ENCODE measurements at places on chromosomes 7 and 10.

DNA sequence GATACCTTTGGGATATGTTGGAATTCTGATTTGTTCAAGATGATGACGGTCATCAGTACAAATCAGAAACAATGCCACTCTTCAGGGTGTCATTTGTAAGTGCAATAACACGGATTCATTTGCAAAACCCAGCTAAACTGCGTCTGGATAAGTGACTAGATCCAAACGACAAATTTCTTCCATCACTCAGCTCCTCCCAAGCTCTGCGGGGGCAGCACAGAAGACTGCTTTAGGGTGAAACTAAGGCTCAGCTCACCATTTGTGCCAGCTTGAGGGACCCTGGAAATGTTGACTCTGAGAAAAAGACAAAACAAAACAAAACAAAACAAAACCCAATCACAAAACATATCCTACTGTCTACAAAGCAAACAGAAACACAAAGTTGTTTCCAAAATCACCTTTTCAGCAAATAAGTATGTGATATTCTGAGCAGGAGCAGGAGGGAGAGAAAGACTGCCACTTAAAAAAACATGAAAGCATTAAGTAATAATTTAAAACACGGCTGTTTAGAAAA is 8.0 kb downstream of the EVX1 start:
- DNase-seq, result no peak

DNA sequence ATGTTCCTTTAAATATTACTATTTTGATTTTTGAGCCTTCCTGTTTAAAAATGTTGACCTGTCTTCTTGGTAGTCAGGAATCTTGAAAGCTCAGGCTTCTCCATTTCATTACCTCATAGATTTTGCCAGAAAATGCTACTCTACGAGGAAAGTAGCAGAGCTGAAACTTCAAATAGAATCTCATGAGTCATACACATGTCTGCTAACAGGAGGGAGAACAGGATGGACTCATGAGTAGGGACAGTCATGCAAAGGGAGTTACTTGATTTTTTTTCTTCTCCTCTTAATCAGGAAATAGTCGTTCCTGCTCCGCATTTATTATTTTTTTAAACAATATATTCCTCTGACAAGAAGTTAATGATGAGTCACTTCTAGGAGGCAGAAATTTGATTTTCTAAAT is 37.0 kb upstream of the MINDY3 start:
- no peak for DNase-seq

DNA sequence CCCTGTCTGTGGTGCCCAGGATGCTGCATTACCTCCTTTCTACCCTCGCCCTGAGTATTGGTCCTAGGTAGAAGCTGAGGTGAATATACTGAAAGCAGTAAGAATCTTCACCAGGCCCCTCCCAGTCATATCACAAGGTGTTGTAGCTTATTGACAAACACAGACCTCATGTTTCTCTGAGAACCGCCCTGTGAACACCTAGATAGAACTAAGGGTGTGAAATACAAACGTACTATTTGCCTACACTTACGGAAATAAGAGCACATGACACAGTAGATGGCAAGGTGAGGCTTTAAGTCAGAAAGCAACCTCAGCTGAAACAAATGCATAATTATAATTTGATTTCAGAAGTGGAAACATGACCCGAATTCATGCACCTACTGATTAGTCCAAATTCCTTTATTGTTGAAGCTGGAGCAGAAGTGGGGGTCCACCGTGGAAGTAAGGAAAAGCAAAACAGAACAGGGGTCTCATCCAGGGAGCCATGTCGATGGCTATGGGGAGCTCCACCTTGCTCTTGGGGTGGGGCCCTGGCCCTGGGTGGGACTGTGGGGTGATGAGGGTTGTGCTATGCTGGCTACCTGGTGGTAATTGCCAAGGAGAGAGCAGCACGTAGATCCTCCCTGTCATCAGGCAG is at the start of gene NPSR1:
Gene NPSR1 (plus strand): TSS at position 587 of the 637 bp plus-strand sequence. CDS start 195 bp downstream, outside the sequence.
- no peak for DNase-seq

GRCh38 chr10:43816351-43817321 is 168.0 kb upstream of the ZNF32 start:
- DNase-seq, result peak; percentile 94

DNA sequence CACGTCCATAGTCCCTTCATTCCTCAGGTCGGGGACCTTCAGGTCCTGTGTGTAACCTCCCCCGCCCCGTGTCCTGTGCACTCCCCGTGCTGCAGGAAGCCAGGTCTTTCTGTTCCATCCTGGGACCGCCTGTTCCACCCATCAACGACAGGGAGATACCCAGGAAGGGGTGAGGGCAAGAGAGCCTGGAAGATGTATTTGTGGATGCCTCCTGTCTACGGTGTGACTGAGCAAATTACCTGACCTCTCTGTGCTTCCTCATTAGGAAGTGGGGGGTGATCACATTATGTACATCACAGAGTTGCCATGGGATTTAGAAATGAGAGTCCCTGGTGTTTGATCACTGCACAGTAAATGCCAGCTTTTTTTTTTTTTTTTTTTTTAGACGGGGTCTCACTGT is 46.3 kb downstream of the GRID2IP start:
- no peak for DNase-seq

GRCh38 chr10:17237915-17238444 is 9.9 kb downstream of the VIM start:
- no peak for DNase-seq

- no peak for DNase-seq
These were observed 398.4 kb downstream of the PLXNA4 start for GRCh38 chr7:132177708-132178401.

DNA sequence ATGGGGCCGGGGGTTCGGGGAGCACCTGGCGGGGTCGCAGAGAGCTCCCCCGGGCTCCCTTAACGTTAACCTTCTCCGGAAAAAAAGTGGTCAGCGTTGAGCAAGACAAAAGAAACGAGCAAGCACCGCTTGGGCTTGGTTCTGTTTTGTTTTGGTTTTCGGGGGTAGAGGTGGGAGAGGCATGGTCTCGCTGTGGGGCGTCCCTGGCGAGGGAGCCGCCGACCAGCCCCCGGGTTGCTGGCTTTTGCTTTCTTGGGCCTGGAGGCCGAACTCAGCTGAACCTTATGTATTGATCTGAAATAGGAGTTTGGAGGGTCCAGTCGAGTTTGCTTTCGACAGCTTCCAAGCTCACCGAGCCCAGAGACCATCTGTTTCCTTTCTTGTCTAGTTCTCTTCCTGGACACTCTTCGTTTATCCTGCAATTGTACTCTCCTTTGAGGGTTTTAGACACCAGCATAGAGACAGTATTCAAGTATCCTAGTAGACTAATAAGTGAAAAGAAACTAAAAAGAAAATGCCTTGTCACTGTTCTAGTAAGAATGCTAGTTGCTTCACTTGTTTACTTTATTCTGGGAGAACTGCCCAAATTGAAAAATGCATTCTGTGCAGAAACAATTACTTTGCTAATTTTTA is 980 bp downstream of the FHIP2A start:
- DNase-seq, result peak; percentile 60

Measured in activated CD8-positive, alpha-beta memory T cell treated with anti-CD3 and anti-CD28 coated beads, Interleukin-2, amount 10 ng/mL, durations not matched to agents 7 days and 5 days (primary cell).